Fibroblast of villous mesenchyme (primary cell): ENCODE measurements at places on chromosomes 1 and 21. TPM values are rescaled to one million over a fixed set of nuclear protein-coding genes. Genes with fewer than 3 reads are reported as not detected.

- DNase-seq, result no peak
These were observed 8.4 kb downstream of the KRTAP15-1 start for GRCh38 chr21:30448514-30448913.

DNA sequence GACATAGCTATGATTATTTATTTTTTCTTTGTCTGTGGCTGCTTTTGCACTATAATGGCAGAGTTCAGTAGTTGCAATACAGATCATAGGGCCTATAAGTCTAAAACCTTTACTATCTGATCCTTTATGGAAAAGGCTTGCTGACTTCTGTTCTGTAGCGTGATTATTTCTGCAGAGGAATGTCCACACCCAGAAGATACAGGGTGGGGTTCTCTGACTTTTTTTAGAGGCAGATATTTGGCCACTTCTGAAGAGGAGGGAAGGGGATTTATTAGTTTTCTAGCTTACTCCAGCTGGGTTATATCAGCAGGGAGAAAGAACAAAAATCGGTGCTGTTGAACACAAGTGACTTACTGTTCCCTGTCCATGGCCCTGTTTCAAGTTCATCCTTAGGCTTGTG is 97.6 kb downstream of the RPE65 start:
- no peak for DNase-seq

DNA sequence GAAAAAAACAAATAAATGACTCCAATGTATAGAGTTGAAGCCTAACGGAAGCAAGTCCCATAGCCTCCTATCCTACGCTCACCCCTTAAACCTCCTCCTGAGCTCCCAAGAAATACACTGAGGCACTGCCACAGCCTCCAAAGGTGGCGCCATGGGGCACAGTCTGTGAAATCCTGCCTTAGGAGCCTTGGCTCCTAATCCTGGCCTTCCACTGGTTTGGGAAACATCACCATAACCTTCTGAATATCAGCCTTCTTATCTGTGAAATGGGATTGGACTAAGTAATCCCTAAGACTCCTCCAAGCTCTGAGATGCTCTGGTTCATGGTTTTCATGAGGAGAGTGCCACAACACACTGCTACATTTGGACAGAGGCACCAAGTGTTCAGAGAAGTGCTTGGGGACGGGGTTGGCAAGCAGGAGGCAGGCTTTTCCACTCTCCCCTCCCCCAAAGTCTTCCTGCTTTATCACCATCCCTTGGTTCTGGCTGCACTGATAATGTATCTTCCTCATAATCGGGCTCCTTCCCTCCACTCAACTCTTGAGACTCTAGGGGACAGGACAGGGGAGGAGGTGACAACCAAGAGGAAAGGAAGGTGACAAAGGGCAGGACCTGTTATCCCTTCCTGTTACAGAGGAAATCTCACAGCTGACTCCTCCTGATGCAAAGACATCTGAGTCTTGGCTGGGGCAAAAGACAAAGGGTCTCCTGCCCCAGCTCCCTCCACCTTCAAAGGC is 2.7 kb downstream of the SLAMF7 start:
- no peak for DNase-seq

DNA sequence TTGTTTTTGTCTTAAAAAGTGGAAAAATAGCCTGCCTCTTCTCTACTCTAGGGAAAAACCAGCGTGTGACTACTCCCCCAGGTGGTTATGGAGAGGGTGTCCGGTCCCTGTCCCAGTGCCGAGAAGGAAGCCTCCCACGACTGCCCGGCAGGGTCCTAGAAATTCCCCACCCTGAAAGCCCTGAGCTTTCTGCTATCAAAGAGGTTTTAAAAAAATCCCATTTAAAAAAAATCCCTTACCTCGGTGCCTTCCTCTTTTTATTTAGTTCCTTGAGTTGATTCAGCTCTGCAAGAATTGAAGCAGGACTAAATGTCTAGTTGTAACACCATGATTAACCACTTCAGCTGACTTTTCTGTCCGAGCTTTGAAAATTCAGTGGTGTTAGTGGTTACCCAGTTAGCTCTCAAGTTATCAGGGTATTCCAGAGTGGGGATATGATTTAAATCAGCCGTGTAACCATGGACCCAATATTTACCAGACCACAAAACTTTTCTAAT is 35.0 kb upstream of the TDRD10 start:
- peak; percentile 42 for DNase-seq

DNA sequence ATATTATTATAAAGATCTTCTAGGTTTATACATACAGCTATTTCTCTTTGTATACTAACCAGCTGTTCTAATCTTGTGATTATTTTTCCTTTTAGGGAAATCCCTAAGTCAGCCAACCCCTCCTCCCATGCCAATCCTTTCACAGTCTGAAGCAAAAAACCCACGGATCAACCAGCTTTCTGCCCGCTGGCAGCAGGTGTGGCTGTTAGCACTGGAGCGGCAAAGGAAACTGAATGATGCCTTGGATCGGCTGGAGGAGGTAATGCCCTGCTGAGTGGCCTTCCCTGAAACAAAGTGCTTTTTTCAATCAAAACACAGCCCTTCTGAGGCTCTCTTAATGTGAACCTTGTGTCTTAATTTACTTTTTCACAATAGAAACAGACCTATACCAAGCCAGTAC is 32.4 kb upstream of the BMP8A start:
- DNase-seq, result no peak

DNA sequence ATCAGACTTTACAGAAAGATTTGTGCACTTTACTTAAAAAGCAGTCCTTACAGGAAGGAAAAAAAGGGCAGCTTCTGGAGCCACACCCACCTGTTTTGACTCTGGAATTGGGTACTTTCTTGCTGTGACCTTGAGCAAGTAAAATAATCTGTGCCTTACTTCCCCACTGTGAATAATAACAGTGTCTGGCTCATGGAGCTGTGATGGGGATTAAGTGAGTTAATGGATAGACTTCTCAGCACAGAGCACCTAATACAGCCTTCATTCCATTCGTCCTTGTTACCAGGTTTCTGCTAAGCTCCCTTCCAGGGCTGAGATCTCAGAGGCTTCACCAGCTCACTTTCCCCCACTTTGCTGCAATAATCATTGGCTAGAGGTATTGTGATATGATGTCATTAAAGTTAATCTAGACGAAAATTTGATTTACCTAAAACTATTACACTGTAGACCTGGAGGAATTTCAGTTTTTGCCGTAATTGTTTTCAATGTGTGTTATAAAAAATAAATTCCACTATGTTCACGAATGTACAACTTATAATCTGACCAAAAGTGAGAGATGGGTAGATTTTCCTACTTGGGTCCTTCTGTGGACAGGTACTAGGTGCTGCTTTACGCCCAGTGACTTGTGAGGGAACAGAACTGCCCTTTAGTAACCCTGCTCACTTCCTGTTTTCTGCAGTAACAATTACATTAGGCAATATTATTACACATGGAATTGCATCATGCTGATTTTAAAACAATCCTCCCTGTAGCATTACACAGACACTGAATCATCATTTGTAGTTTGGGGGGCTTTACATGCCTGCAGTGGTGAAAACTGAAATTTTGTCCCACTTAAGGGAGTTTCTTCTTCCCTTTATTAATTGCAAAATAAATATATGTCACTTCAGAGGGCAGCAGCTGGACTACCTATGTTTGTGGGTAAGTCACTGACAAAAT is 19.7 kb upstream of the ABCG1 start:
- peak; percentile 81 for DNase-seq

DNA sequence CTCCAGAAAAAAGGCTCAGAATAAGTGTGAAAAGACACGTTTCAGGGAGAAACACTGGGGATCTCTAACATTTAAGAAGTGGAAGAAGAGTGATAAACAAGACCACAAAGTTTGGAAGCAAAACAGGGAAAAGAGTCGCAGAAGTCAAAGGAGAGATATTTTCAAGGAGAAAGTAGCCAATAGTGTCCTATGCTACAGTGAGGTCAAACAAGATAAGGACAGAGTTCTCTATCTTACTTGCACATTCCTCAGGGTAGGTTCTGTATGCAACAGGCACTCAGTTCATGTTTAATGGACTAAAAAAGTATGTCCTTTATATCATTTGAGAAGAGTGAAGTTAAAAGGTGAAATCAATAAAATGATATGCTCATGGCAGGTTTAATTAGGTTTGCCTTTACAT is 13.8 kb upstream of the EDEM3 start:
- no peak for DNase-seq

DNA sequence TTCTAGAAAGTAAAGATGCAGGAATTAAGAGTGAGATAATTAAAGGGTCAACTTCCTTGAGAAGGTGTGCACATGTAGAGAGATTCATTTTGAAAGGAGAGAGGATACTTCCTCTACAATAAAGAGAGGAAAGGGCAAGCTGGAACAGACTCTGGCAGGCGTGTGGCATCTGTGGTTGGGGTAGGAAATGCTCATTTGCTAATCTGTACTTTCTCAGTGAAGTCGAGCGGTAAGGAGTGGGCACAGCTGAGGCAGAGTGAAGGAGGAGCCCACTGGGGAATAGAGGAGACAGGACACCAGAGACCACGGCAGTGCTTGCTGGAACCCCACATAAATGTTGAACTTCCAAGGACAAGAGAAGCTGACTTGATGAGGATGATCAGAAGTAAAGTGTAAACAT is 49.1 kb downstream of the PCSK9 start:
- no peak for DNase-seq

- no peak for DNase-seq
These were observed 23.0 kb upstream of the ABCD3 start for GRCh38 chr1:94395231-94395630.

- DNase-seq, result no peak
These were observed 65.5 kb upstream of the LAPTM5 start for GRCh38 chr1:30822966-30823581.

GRCh38 chr1:25583519-25584370 is 32.8 kb upstream of the MAN1C1 start:
- peak; percentile 4 for DNase-seq

DNA sequence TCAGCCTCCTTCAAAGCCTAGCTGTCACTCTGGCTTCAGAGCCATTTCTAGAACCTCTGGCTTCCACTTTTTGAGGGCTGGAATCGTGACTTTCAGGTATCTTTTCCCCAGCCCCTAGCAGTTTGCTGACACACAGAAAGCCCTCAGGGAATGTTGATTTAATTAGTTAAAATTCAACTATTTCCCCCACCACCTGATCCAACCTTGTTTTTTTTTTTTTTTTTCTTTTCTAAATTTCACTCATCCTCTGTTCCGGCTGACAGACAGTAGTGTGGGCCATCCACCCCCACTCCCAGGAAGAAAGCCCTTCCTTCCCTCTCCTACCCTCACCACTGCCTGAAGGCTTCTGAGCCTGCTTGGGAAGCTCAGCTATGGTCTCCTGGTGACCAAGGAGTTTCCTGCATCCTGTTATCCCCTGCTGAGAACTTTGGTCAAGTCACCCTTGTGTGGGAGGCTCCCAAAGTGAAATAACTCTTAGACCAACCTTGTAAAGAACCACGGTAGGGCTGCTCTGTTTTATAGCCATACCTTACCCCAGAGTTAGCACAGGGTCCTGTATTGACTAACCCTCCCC is 29.4 kb downstream of the KCNJ6 start:
- no peak for DNase-seq

GRCh38 chr1:226029568-226030225 is 30.6 kb upstream of the SDE2 start:
- DNase-seq, result no peak

- no peak for DNase-seq
These were observed 21.5 kb downstream of the NME7 start for GRCh38 chr1:169346036-169346589.

DNA sequence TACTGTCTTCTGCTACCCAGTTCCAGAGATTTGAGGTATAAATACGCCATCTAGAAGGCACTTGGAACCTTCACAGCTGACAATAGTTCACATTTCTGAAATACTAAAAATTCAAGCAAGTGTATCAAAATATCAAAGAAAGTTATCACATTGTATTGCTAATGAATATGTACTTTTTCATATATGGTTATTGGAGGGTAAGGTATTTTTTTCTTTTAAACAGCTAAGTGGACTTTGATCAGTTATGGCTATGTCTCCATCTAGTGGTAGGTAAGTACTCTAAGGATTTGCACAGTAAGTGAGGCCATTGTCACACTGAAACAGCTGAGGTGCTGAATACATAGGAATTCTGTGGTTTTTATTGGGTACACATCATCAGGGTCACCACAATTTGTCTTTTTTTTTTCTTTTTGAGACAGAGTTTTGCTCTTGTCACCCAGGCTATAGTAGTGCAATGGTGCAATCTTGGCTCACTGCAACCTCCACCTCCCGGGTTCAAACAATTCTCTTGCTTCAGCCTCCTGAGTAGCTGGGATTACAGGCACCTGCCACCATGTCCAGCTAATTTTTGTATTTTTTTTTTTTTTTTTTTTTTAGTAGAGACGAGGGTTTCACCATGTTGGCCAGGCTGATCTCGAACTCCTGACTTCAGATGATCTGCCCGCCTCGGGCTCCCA is 49.1 kb upstream of the CR2 start:
- DNase-seq, result peak; percentile 81

- DNase-seq, result no peak
These were observed 30.6 kb downstream of the IL6R start for GRCh38 chr1:154435599-154436200.

DNA sequence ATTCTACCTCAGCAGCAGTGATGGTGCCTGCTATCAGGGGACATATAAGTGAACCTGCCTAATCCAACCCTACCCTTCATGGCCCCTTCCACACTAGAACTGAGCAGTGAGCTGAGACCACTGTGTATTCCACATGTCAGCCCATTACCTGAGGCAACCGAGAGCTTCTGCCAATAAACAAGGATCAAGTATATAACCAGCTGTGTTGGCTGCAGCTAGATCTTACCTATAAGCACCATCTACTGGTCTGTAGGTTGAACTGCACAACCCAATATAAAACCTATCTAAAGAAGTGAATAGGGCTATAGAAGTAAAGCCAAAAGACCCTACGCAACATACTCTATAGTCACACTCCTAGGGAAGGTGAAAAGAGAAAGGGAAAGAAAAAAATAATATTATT is 376.9 kb downstream of the HHIPL2 start:
- peak; percentile 69 for DNase-seq

DNA sequence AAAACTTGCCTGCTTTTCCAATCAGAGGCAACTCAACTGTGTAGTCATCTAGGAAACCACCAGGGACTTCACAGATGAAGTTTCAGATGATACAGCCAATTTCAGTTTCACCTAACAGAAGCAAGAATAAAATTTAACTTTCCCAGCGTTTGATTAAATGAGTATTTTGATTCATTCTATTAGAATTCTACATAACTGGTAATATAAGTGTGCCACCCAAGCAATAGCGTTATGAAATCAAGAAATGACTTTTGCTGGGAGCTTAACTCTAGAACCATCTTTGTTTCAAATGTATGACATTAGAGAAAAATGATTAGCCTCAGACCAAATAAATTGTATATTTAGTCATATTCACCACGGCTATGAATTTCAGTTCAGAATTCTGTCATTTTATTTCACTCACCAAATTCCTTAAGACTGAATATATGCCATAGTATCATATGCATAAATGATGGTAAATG is 239.3 kb downstream of the NRIP1 start:
- DNase-seq, result no peak

COL16A1 gene
- 86.4 and 156 TPM in 2 replicates for total RNA-seq

TMEM63A gene
- 20.3 and 26.3 TPM in 2 replicates for total RNA-seq

TOMM40L gene
- 10.0 and 13.4 TPM in 2 replicates for total RNA-seq

AADACL3 gene
- not detected in 2 replicates for total RNA-seq

DDR2 gene
- 227 and 289 TPM in 2 replicates for total RNA-seq

DVL1 gene
- total RNA-seq, result 69.5 and 70.9 TPM in 2 replicates

CELA3B gene
- total RNA-seq, result not detected in 2 replicates

MATN1 gene
- not detected in 2 replicates for total RNA-seq

DNASE2B gene
- total RNA-seq, result not detected in 2 replicates

CLCA4 gene
- not detected in 2 replicates for total RNA-seq

NGF gene
- total RNA-seq, result 0.86 and 1.6 TPM in 2 replicates

SRGAP2C gene
- total RNA-seq, result 15.1 and 22.2 TPM in 2 replicates

ADGRB2 gene
- total RNA-seq, result 11.3 and 14.2 TPM in 2 replicates
